ENCODE measurements at places on chromosomes 5 and 9. TPM values are rescaled to one million over a fixed set of nuclear protein-coding genes. Genes with fewer than 3 reads are reported as not detected.

The PAEP gene
- polyA plus RNA-seq: not detected

The PCDHB10 gene
- 8.7 TPM for polyA plus RNA-seq

The KLHL3 gene
- polyA plus RNA-seq: 10.9 TPM

The FOXI1 gene
- not detected for polyA plus RNA-seq

The KCNV2 gene
- not detected for polyA plus RNA-seq

The TMEM215 gene
- polyA plus RNA-seq: not detected

The ITGA2 gene
- 0.34 TPM for polyA plus RNA-seq

The NUTM2F gene
- polyA plus RNA-seq: 1.5 TPM
